ENCODE measurements at places on chromosomes 2 and 18.

DNA sequence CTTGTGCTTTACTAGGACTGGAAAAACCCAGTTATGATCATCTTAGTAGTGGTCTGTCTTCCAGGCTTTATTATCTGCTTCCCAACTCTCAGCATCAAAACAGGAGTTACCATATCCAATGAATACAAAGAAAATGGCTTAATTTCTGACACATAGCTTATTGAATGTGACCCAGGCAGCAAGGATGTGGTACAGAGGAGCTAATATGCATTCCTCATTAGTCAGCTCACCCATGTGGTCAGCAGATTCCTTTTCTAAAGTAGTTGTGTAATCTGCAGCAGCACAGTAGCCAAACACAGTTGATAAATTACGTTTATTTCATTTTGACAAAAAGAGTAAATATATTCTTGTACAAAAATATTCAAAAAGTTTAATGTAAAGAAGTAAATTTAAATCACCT, 43.6 kb downstream of the TSPYL6 start:
- no peak for DNase-seq

DNA sequence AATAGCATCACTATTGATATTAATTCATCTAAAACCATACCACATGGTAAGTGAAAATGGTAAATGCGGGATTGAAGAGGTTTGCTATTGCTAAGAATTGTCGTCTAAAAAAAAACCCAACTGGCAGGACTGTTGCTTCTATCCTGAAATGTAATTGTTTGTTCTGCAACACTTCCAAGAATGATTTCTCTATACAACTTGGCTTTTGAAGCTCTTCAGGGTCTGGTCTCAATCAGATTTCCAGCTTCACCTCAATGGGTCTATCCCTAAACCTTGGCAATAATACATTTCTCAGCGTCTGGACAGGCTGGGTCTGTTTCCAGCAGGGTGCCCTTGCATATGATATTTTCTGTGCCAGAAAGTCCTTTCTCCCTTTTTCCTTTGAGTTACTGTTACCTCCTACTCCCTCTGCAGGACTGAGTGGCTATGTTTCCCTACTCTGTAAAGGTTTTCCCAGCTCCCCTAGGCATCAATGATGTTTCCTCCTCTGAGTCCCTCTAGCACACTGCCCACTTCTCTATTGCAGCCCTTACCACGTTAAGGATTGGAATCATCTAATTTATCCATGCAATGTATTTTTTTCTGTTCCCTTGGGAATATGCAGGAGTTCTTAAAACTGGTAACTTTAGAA, 118.2 kb upstream of the REV1 start:
- no peak for DNase-seq

DNA sequence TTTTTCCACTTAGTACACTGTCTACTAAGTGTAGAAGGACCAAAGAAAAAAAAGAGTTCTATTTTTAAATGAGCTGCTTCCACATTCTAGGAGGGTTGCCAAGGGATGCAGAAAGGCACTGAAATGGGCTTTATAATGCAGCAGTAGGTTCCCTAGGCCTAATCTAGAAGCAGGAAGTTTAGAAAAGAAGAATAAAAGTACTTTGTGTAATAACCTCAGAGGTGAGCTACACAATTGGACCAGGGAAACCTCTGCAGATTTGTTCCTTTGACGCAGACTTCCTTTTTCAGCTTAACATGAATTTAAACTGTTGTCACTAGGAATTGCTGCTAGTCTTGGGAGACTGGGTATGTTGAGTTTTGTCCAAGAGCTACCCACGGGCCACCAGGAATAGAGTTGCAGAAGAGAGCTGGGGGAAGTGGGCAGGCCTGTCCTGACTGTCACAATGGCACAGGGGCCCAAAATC, 34.6 kb upstream of the RAB1A start:
- DNase-seq, result no peak

- no peak for DNase-seq
Measured at GRCh38 chr2:136127356-136127755, 9.4 kb upstream of the CXCR4 start.

- DNase-seq, result no peak
Measured at GRCh38 chr2:218567797-218568189, 358 bp downstream of the USP37 start.

- no peak for DNase-seq
Measured at GRCh38 chr2:177413703-177414102, 21.1 kb downstream of the AGPS start.

DNA sequence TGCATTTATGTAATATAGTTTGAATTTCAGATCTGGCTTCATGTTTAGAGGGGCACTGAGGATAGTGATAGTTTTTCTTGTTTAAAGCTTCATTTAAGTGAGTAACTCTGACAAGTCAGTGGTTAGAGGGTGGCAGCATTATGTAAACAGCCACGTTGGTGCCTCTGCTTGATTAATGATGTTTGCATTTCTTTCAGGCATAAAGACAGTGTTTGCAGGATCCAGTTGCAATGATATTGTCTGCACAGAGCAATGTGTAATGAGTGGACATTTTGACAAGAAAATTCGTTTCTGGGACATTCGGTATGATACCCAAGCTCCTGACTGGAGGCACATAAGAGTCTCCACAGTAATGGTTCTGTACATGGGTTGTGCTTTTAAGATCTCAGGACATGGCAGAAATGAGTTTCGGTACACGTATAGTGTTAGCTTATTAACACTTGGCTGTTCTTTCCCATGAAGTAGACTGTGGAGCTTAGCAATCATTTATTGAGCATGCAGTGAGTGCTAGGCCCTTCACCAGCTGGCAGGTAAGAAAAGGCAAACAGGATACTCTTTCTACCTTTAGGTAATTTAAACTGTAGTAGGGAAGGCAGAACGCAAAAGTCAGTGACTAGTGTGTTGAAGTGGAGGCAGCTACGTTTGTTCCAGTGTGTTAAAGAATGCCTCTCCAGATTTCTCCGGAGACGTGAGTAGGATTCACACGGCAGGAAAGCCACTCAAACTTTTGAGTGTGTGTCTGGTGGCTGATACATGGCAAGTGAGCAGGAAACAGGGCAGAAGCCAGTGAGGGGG, 17.4 kb upstream of the SAG start:
- DNase-seq, result no peak

DNA sequence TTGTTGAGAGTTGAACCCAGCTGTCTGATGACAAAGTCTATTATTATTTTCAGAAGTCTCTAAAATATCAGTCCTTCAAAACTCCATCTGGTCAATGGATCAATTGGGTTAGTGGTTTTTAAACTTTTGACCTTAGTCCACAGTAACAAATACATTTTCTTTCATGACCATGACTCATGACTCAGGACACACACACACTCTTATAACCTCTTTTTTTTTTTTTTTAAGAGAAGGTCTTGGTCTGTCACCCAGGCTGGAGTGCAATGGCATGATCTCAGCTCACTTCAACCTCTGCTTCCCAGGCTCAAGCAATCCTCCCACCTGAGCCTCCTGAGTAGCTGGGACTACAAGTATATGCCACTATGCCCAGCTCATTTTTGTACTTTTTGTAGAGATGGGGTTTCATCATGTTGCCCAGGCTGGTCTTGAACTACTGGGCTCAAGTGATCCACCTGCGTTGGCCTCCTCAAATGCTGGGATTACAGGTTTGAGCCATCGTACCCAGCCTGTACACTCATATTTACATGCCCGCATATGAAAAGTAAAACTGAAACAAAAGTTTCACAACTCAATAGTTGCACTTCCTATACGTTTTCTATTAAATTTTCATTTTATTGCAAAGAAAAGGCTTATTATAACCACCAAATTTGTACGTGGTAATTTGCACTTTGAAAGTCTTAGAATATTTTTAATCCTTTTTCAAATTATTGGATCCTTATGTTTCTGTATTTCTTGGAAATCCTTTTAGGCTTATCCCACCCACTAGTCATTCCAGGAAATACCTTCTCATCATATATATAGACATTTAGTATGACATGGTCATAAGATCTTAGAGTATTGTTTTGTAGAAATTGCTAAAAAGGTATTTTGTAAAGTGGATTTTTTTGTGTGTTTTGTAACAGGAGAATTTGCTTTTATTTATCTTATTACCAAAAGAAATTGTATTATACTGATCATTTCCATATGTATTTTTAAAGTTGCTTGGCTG, 199.0 kb downstream of the LPIN1 start:
- no peak for DNase-seq

Data from right renal pelvis (tissue), 4 donors.